ENCODE measurements at places on chromosomes 13 and 19. TPM values are rescaled to one million over a fixed set of nuclear protein-coding genes. Genes with fewer than 3 reads are reported as not detected.

Gene CD209
- total RNA-seq, result 9.8 TPM

Gene ZNF829
- 4.3 TPM for total RNA-seq

Gene ATXN8OS
- total RNA-seq, result not detected

Gene ZNF793
- total RNA-seq, result 10.2 TPM

DNA sequence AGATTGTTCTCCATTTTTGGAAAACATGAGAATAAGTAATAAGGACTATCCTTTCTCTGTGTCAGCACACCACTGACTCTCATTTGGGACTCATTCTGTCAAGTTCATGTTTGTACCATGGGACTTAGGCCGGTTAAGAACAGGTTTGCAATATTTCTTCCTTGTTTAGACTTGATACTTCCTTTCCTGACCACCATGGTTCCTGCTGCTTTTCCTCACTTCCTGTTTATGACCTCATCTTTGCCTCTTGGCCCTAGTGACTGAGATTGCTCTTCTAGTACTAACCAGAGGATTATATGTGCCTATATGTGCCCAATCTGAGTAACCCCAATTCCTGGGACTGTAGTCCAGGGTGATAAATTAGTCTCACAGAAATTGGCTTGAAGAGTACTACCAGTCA is 32.5 kb upstream of the NDFIP2 start:
- H3K27ac ChIP-seq, result no peak overlapping the region
- no peaks in the 10 kb centered on the region for H3K27me3 ChIP-seq
- no peak for DNase-seq
- no peaks in the 10 kb centered on the region for H3K4me1 ChIP-seq
- no peak overlapping the region for H3K4me3 ChIP-seq
- no peaks in the 10 kb centered on the region for H3K36me3 ChIP-seq

DNA sequence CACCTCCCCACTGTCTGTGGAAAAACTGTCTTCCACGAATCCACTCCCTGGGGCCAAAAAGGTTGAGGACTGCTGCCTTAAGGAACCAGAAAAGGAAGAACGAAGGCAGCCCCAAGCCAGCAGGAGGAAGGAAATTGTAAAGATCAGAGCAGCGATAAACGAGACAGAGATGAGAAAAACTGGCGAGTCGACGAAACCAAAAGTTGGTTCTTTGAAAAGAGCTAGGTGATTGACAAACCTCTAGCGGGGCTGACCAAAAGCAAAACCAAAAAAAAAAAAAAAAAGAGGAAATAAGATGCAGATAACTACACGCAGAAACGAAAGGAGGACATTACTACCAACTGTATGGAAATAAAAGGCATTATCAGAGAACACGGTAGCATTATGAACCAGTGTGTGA is 76.9 kb downstream of the GADD45B start:
- H3K27ac ChIP-seq, result no peak overlapping the region
- H3K36me3 ChIP-seq, result no peaks in the 10 kb centered on the region
- no peak for DNase-seq
- no peaks in the 10 kb centered on the region for H3K27me3 ChIP-seq
- peaks cover 6% of the 10 kb centered on the region for H3K4me1 ChIP-seq

DNA sequence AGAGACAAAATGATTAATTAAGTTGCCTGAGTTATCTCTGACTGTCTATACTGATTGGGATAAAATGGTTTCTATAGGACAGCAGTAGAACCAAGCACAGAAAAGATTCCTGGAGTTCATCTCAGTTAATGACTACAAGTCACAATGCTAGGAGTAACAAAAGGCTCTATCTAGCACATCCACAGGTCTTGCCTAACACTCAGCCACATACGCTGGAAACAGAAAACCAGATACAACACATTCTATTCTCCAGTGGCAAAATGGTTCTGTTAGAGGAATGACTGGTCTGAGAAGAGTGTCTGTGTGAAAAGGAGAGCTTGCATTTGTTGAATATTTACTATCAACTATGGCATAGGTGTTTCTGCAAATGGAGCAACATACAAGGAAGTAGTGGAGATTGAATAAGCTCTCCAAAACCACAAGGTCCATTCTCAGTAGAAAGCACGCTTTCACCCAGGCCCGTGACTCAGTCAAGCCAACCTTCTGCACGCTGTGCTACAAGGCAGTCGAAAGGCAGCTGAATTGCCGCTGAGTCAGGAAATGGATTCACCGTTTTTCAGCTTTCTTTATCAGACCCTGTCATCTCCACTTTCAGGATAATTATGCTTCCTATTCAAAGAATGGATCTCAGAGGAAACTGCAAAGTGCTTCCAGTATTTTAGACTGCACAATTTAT is 761.5 kb downstream of the EFNB2 start:
- H3K36me3 ChIP-seq, result no peaks in the 10 kb centered on the region
- no peak overlapping the region for H3K4me3 ChIP-seq
- no peaks in the 10 kb centered on the region for H3K27me3 ChIP-seq
- no peak for DNase-seq
- H3K27ac ChIP-seq, result no peak overlapping the region

DNA sequence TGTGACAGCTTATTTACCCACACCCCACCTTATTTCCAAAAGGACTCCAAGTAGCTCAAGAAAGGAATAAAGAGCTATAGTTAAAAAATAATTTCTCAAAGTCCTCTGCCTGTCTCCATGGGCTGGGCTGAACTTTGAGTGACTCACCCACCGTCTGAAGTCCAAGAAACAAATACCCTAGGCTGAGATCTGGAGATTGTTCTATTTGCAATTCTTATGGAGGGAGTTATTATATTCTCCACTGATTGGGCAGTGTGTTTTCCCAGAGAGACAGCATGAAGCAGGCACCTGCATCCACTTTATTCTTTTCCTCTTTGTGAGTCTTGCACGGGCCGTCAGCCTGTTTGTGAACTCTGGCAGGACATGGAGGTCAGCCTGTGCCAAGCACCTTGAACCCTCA is 63.2 kb downstream of the SHISA2 start:
- H3K27ac ChIP-seq, result no peak overlapping the region
- no peaks in the 10 kb centered on the region for H3K27me3 ChIP-seq
- DNase-seq, result no peak
- H3K4me3 ChIP-seq, result no peak overlapping the region
- H3K36me3 ChIP-seq, result no peaks in the 10 kb centered on the region

- H3K4me3 ChIP-seq, result no peak overlapping the region
- DNase-seq, result no peak
- H3K4me1 ChIP-seq, result no peaks in the 10 kb centered on the region
- no peak overlapping the region for H3K27ac ChIP-seq
Measured at GRCh38 chr19:30335306-30335886, 36.8 kb upstream of the ZNF536 start.

DNA sequence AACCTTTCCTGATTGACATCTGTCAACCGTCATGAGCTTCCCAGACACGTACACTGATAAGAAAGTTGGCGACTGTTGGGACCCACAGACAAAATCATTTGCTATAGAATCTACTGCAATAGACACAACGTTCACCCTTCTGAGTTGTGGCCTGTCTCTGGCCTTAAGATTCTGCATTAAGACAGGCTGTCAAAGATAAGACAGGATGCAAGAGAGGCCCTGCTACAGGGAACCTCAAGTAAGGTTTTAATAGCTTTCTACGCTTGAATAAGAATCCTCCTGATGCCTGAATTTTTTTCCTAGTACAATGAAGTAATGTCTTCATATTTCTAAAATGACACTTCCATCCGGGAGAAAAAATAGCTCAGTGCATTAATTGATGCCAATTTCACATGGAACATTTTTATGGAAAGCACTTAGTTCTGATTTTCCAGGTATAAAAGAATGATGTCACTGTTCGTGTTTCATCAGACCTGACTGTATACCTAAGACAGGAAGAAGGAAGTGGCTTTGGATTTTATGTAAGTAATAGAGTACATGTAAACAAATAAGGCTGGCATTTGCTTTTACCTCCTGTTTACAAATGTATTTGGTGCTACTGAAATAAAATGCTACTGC is 275.2 kb upstream of the GPC6 start:
- no peak for DNase-seq
- H3K4me1 ChIP-seq, result no peaks in the 10 kb centered on the region
- no peaks in the 10 kb centered on the region for H3K27me3 ChIP-seq
- H3K4me3 ChIP-seq, result no peak overlapping the region
- H3K27ac ChIP-seq, result no peak overlapping the region

DNA sequence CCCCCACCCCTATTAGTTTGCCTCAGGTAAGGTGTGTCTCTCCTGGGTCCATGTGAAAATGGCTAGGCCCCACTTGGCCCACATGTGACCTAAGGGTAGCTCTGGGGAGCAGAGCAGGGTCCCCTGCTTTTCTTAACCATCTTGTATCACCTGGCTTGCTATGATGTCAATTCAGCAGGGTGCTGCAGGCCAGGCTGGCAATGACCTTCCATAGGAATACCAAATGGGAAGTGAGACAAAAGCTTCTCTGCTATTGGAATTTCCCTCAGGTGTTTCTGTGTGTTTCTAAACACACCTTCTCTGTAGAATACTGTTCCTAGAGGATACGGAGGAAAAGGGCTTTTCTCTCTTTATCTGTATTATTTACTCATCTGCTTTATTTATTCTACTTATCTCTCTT is 35.7 kb upstream of the DACH1 start:
- no peak overlapping the region for H3K27ac ChIP-seq
- H3K4me3 ChIP-seq, result no peak overlapping the region
- no peaks in the 10 kb centered on the region for H3K27me3 ChIP-seq
- H3K36me3 ChIP-seq, result no peaks in the 10 kb centered on the region
- no peaks in the 10 kb centered on the region for H3K4me1 ChIP-seq

GRCh38 chr19:35421362-35421761 is 26.7 kb upstream of the FFAR2 start:
- no peak for DNase-seq
- H3K36me3 ChIP-seq, result no peaks in the 10 kb centered on the region
- no peaks in the 10 kb centered on the region for H3K27me3 ChIP-seq
- H3K4me3 ChIP-seq, result no peak overlapping the region
- no peak overlapping the region for H3K27ac ChIP-seq
- no peaks in the 10 kb centered on the region for H3K4me1 ChIP-seq

GRCh38 chr19:1302533-1303239 is 17.0 kb downstream of the EFNA2 start:
- H3K36me3 ChIP-seq, result no peaks in the 10 kb centered on the region
- DNase-seq, result no peak
- no peak overlapping the region for H3K4me3 ChIP-seq

DNA sequence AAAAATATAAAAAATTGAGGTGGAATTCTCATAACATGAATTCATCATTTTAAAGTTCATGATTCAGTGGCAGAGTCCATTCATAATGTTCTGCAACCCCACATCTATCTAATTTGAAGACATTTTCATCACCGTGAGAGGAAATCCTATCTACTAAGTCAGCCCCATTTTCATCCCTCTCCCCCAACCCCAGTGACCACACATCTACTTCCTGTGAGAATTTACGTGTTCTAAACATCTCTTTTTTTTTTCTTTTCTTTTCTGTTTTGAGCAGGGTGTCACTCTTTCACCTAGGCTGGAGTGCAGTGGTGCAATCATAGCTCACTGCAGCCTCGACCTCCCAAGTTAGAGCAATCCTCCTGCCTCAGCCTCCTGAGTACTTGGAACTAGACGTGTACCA is 17.5 kb downstream of the ATCAY start:
- H3K27ac ChIP-seq, result no peak overlapping the region
- H3K4me1 ChIP-seq, result no peaks in the 10 kb centered on the region
- no peak overlapping the region for H3K4me3 ChIP-seq
- DNase-seq, result no peak

DNA sequence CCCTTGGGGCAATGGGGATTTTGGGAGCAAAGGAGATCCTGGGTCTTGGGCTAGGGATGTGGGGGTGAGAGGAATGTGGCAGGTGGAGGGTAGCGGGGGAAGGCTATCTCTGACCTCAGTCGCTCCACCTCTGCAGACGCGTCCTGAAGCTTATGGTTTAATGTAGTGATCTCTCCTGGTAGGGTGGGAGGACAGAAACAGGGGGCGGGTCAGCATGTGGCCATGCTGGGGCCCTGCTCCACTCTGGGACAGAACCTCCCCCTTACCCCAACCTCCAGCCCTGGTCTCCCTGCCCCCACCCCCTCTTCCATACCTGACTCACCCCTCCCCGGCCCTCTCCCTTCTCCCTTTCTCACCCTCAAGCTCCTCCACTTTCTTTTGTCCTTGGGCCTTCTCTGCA is 1.4 kb downstream of the BST2 start:
- DNase-seq, result no peak
- peaks cover 12% of the 10 kb centered on the region for H3K4me1 ChIP-seq
- peak overlapping the region; percentile 68 for H3K4me3 ChIP-seq
- no peaks in the 10 kb centered on the region for H3K36me3 ChIP-seq
- peak overlapping the region; percentile 88 for H3K27ac ChIP-seq

- no peak for DNase-seq
- no peak overlapping the region for H3K27ac ChIP-seq
- no peaks in the 10 kb centered on the region for H3K27me3 ChIP-seq
- H3K36me3 ChIP-seq, result no peaks in the 10 kb centered on the region
- H3K4me3 ChIP-seq, result no peak overlapping the region
Measured at GRCh38 chr13:104204177-104204576, 1138.0 kb upstream of the SLC10A2 start.

DNA sequence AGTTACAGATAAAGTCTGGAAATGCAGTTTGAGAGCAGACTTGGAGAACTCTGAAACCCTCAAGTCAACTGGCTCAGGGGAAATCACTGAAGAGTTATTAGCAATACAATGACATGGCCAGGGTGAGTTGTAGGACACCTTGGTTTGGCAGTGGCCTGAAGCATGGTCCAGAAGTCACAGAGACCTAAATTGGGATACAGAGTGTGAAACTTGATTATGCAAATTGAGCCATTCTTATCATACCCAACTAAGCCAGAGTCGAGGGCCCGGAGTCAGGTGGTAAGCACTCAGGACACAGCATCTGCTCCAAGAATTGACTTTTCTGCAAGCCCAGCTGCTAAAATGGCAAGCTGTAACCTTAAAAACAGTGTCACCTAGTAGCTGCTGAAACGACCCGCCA is 224.5 kb downstream of the DCLK1 start:
- H3K27ac ChIP-seq, result no peak overlapping the region
- no peak overlapping the region for H3K4me3 ChIP-seq
- H3K27me3 ChIP-seq, result no peaks in the 10 kb centered on the region
- H3K36me3 ChIP-seq, result no peaks in the 10 kb centered on the region
- DNase-seq, result no peak

DNA sequence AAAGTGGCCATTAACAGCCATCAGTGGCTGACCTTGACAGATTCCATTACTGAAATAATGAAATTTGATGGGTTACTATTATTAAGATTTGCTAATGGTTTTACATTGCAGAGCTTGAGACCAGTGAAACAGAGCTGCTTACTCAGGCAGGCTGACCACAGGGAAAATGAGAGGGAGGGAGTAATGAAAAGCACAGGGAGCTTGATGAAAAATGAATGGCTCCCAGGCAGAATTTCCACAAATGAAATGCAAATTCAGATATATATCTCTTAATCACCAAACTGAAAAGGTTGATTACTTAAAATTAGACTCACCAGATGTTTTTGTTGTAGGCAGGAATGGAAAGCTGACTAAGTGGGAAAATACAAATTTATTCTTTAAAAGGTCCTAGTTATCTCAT is 36.1 kb downstream of the HTR2A start:
- DNase-seq, result no peak
- no peaks in the 10 kb centered on the region for H3K4me1 ChIP-seq
- H3K27me3 ChIP-seq, result no peaks in the 10 kb centered on the region
- H3K27ac ChIP-seq, result no peak overlapping the region
- no peaks in the 10 kb centered on the region for H3K36me3 ChIP-seq

Measured in breast epithelium (tissue), 4 donors.